ENCODE measurements at places on chromosomes 4 and X. TPM values are rescaled to one million over a fixed set of nuclear protein-coding genes. Genes with fewer than 3 reads are reported as not detected.

GRCh38 chr4:15986907-15987306 is 23.9 kb upstream of the FGFBP2 start:
- H3K4me1 ChIP-seq: no peaks in the 10 kb centered on the region
- no peak overlapping the region for H3K27ac ChIP-seq
- no peaks in the 10 kb centered on the region for H3K36me3 ChIP-seq
- no peaks in the 10 kb centered on the region for H3K27me3 ChIP-seq
- H3K4me3 ChIP-seq: no peak overlapping the region

DNA sequence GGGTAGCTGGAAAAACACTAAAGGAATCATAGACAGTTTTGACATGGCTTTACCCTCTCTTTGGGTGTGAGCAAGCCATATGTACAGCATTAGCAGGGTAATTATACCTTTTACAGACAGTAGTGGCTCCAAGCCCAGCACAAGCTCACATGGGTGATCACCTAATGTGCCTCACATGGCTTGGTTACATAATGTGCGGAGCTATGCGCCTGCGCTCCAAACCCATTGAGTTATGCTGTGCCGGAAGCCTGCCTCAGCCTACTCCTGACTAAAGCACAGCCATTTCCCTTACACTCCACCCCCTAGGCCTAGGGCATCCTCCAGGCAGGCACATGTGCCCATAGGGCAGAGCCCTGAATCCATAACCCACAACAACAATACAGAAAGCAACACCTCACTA is 6.5 kb upstream of the TSPAN5 start:
- no peaks in the 10 kb centered on the region for H3K36me3 ChIP-seq
- no peak overlapping the region for H3K27ac ChIP-seq
- no peak for DNase-seq
- no peak overlapping the region for H3K4me3 ChIP-seq
- no peaks in the 10 kb centered on the region for H3K4me1 ChIP-seq
- no peaks in the 10 kb centered on the region for H3K27me3 ChIP-seq

- H3K36me3 ChIP-seq: no peaks in the 10 kb centered on the region
- H3K27me3 ChIP-seq: no peaks in the 10 kb centered on the region
- H3K4me3 ChIP-seq: no peak overlapping the region
- H3K27ac ChIP-seq: no peak overlapping the region
- no peaks in the 10 kb centered on the region for H3K4me1 ChIP-seq
These were observed 74.3 kb downstream of the WFS1 start for GRCh38 chr4:6343939-6344408.

DNA sequence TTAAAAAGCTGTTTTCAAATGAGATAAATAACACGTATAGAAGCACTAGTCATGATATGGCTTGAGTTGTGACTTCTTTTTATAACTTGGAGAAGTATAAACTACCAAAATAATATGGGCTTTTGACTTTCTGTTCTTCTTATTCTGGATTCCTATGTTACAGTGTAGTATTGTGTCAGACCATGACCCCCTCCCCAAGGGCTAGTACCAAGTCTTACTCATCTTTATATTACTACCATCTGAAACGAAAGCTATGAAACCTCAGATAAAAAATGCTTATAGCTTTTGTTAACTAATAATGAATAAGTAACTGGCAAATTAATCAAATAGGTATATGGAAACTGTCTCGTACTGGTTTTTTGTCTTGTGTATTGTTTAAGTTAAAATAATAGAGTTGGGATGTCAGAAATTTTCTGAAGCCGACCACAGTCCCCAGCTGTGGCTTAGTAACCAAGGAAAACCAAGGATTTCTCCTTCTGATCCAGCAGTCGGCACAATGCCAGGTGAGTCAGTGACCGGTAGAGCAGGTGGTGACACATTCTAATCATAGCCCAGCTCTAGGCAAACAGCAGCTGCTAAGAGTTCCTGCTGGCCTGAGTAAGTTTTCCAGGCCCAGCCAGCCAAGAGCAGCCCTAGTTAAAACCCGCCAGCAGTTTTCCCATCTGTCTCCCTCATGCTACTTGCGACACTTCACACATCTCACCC is 163.3 kb upstream of the PRDX4 start:
- no peak overlapping the region for H3K4me3 ChIP-seq
- no peak overlapping the region for H3K27ac ChIP-seq
- peak; percentile 37 for DNase-seq
- no peaks in the 10 kb centered on the region for H3K27me3 ChIP-seq
- no peaks in the 10 kb centered on the region for H3K36me3 ChIP-seq

- no peak for DNase-seq
- H3K4me1 ChIP-seq: no peaks in the 10 kb centered on the region
These were observed 490.4 kb downstream of the CENPC start for GRCh38 chr4:67054896-67055295.

DNA sequence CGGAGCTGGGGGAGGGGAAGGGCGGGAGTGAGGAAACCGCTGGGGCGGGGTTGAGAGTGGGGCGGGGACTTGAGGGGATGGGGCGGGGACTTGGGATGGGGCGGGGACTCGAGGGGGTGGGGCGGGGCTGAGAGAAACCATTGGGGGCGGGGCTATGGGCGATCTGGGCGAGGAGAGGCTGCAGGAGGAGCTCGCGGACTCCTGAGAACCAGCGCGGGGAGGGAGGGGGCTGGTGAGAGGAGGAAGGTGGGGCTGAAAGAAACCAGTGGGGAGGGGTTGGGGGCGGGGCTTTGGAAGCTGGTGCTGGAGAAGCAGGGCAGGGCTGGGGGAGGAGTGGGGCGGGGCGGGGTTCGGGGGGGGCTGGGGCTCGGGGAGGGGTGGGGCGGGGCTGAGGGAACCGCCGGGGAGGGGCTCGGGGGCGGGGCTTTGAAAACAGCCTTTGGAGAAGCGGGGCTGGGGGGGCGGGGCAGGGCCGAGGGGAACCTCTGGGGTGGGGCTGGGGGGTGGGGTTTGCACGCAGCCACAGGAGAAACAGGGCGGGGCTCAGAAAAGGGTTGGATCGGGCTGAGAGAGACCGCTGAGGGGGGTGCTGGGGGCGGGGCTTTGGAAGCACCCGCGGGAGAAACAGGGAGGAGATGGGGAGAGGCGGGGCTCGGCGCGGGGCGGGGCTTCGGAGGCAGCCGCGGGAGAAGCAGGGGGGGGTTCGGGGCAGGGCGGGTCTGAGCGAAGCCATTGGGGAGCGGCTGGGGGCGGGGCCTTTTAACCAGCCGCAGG is 777 bp upstream of the EOLA2 start:
- H3K27me3 ChIP-seq: no peaks in the 10 kb centered on the region
- no peaks in the 10 kb centered on the region for H3K36me3 ChIP-seq
- H3K4me3 ChIP-seq: no peak overlapping the region
- no peaks in the 10 kb centered on the region for H3K4me1 ChIP-seq

GRCh38 chrX:97938706-97939105 is 1055.0 kb downstream of the RPA4 start:
- no peak for DNase-seq
- no peaks in the 10 kb centered on the region for H3K4me1 ChIP-seq
- no peak overlapping the region for H3K4me3 ChIP-seq
- H3K27me3 ChIP-seq: no peaks in the 10 kb centered on the region
- no peaks in the 10 kb centered on the region for H3K36me3 ChIP-seq
- H3K27ac ChIP-seq: no peak overlapping the region

DNA sequence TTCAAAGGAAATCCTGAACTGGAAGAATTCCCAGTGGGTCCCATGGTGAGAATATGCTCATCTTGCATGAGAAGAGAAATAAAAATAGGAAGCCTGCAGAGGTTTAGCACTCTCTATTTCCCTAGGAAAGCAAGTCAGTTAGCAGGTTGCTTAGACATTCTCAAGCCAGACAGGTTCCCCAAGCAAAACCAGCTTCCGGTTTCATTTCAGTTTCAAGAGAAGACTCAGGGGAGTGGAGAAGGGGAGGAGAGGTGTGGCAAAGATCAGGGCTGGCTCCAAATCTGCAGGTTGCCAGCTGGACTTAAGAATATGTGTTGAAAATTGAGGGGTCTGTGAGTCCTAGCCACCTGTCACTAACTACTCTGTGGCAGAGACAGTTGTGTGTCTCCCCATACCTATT is 107.5 kb downstream of the CLNK start:
- H3K4me3 ChIP-seq: no peak overlapping the region
- no peaks in the 10 kb centered on the region for H3K36me3 ChIP-seq
- no peaks in the 10 kb centered on the region for H3K4me1 ChIP-seq
- no peak for DNase-seq

- no peak overlapping the region for H3K27ac ChIP-seq
- peak; percentile 15 for DNase-seq
- no peaks in the 10 kb centered on the region for H3K27me3 ChIP-seq
- no peaks in the 10 kb centered on the region for H3K36me3 ChIP-seq
- H3K4me1 ChIP-seq: no peaks in the 10 kb centered on the region
- H3K4me3 ChIP-seq: no peak overlapping the region
These were observed 126.1 kb downstream of the INPP4B start for GRCh38 chr4:142719854-142720541.

DNA sequence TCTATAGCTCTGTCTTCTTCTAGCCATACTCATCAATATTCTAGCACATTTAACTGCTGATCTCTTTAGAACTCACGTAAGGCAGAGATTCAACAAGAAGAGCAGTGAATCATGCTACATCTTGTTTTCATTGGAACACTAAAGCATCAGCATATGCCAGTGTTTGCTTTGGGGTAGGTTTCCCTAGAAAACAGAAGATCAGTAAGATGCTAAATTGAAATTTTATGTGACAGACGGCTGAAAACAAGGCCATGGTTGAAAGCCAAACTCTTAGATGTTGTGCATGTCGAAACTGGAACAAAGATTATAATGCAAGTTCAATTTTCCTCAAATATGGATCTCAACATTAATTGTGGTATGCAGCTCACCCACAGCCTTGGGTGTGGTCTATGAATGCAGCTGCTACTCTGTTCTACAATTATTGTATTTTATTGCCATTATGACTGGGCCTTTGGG is 107.6 kb downstream of the PDLIM5 start:
- H3K4me1 ChIP-seq: peaks cover 5% of the 10 kb centered on the region
- no peak overlapping the region for H3K4me3 ChIP-seq
- no peaks in the 10 kb centered on the region for H3K27me3 ChIP-seq
- H3K36me3 ChIP-seq: no peaks in the 10 kb centered on the region
- H3K27ac ChIP-seq: no peak overlapping the region

GRCh38 chrX:101958139-101958538 is 26.3 kb upstream of the ZMAT1 start:
- no peak for DNase-seq
- no peaks in the 10 kb centered on the region for H3K36me3 ChIP-seq
- H3K27ac ChIP-seq: no peak overlapping the region
- no peaks in the 10 kb centered on the region for H3K4me1 ChIP-seq

- no peaks in the 10 kb centered on the region for H3K36me3 ChIP-seq
- H3K4me1 ChIP-seq: no peaks in the 10 kb centered on the region
- H3K27ac ChIP-seq: no peak overlapping the region
- DNase-seq: no peak
- no peak overlapping the region for H3K4me3 ChIP-seq
- no peaks in the 10 kb centered on the region for H3K27me3 ChIP-seq
These were observed 69.2 kb downstream of the ZNF732 start for GRCh38 chr4:236028-236427.

DNA sequence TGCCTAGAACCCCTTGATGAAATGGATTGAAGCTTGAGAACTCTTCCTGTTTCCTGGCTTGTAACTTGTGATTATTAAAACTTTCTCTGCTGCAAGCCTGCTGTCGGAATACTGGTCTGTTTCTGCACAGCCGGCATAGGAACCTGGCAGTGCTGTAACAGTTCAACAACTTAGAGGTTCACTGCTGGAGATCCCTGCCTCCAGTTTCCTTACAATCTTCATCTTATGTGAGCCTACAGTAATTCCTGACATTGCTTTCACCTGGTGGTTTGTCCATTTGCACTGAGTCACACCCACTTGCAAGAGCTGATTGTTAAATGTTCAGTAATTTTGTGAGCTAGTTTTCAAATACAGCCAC is 1.3 kb upstream of the SEPSECS start:
- H3K27me3 ChIP-seq: no peaks in the 10 kb centered on the region
- peak overlapping the region; percentile 97 for H3K4me3 ChIP-seq
- DNase-seq: no peak
- no peaks in the 10 kb centered on the region for H3K4me1 ChIP-seq
- H3K27ac ChIP-seq: no peak overlapping the region

DNA sequence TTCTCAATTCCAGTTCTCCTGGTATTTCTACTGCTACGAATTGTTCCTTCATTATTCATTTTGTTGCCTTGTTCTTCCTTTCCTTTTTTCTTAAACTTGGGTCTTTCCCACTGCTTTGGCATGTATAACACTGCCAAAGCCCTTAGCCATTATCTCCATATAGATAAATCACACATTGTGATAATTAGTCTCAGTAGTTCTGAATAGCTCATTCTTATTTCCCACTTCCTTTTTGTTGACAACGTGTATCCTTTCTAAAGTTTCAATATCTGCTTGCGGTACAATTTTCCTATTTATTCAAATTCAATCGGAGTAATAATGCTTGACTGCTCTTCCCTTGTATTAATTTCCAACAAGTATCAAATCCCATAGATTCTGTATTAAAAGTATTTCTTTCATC is 14.5 kb upstream of the CAMK2D start:
- no peak overlapping the region for H3K4me3 ChIP-seq
- no peak overlapping the region for H3K27ac ChIP-seq
- H3K27me3 ChIP-seq: no peaks in the 10 kb centered on the region
- no peaks in the 10 kb centered on the region for H3K4me1 ChIP-seq
- no peaks in the 10 kb centered on the region for H3K36me3 ChIP-seq

- no peaks in the 10 kb centered on the region for H3K4me1 ChIP-seq
- no peak for DNase-seq
- no peaks in the 10 kb centered on the region for H3K36me3 ChIP-seq
- no peaks in the 10 kb centered on the region for H3K27me3 ChIP-seq
- no peak overlapping the region for H3K27ac ChIP-seq
- H3K4me3 ChIP-seq: no peak overlapping the region
These were observed 28.8 kb upstream of the PLCXD1 start for GRCh38 chrX:252244-252956.

DNA sequence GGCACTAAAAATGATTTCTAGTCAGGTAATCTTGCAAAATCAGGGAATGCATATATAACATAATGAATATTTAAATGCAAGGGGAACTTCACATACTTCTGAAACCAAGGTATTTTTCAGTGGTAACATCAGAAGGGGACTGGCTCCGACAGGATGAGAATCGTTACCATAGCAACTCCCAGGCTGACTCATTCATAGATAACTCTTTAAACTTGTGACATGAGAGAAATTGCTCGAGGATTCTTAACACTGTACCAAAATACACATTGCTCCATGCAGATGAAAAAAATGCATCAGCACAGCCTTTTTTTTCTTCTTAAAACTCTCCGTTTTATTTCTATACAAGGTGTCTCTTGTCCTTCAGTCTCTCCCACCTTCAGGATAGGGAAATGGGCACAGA is 114.3 kb downstream of the GABRB1 start:
- H3K27ac ChIP-seq: no peak overlapping the region
- no peak overlapping the region for H3K4me3 ChIP-seq
- no peaks in the 10 kb centered on the region for H3K36me3 ChIP-seq
- no peaks in the 10 kb centered on the region for H3K27me3 ChIP-seq

- DNase-seq: no peak
- H3K4me1 ChIP-seq: peaks cover 3% of the 10 kb centered on the region
- no peaks in the 10 kb centered on the region for H3K27me3 ChIP-seq
- H3K36me3 ChIP-seq: no peaks in the 10 kb centered on the region
- no peak overlapping the region for H3K4me3 ChIP-seq
These were observed 5.6 kb downstream of the CXCL9 start for GRCh38 chr4:76001700-76002099.

The HTN3 gene
- total RNA-seq: not detected

The PNMA5 gene
- total RNA-seq: not detected

The TBX22 gene
- not detected for total RNA-seq

The TRAM1L1 gene
- total RNA-seq: 4.2 TPM

The CMC4 gene
- total RNA-seq: 6.6 TPM

The RRH gene
- 0.44 TPM for total RNA-seq

The EDNRA gene
- total RNA-seq: 8.1 TPM

The SCD5 gene
- 41.2 TPM for total RNA-seq

Data from kidney (tissue), 22 donors.